Esophagus muscularis mucosa (tissue), 4 donors: ENCODE measurements at places on chromosomes 3 and 15. TPM values are rescaled to one million over a fixed set of nuclear protein-coding genes. Genes with fewer than 3 reads are reported as not detected.

Gene REC114
- not detected for total RNA-seq

DNA sequence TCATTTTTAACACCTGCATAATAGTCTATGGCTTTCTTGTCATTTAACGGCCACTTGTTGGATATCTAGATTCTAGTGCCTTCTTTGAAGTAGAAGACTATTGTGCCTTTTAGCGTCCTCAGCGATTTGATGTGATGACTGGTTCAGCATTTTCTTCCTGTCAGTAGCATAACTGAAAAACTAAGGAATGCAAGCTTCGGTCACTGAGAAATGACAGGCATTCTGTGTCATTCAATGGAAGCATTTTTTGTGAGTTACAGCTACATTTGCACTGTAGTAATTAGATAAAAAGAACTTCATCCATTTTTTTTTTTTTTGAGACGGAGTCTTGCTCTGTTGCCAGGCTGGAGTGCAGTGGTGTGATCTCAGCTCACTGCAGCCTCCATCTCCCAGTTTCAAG lies 10.3 kb downstream of the NEK11 start:
- no peak for DNase-seq
- H3K27ac ChIP-seq, result no peak overlapping the region
- peaks cover 11% of the 10 kb centered on the region for H3K4me1 ChIP-seq
- no peaks in the 10 kb centered on the region for H3K27me3 ChIP-seq

DNA sequence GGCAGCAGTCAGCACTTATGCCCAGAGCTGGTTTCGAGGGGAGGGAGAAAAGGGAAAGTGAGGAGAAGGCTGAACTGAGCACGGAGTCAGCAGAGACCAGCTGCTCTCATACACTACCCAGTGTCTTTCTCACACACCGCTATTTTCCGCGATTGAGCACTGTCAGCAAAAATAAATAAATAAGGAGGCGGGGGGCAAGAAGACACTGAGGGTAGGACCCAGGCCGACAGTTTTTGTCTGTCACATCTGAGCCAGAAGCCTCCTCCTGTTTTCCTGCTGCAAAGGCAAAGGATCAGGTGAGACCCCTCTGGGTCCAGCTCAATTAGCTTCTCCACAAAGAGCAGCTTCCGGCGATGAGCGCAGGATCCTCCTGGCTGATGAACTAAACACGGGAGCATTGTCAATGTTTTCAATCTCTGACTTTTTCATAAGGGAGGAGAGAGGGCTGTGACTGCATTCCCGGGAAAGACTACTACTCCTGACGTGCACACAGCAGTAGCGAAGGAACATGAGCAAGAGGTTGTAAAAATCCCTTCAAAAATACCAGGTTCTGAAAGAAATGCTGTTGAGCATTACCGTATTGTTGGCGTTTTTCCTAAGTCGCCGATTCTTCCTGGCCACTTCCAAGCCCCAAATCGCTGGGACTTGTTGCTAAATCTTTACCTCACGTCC lies 1.3 kb downstream of the FRMD5 start:
- H3K36me3 ChIP-seq, result no peaks in the 10 kb centered on the region
- peaks cover 7% of the 10 kb centered on the region for H3K27me3 ChIP-seq
- H3K4me1 ChIP-seq, result peaks cover 23% of the 10 kb centered on the region
- H3K27ac ChIP-seq, result no peak overlapping the region
- H3K4me3 ChIP-seq, result peak overlapping the region; percentile 60

- peaks cover 12% of the 10 kb centered on the region for H3K4me1 ChIP-seq
- H3K4me3 ChIP-seq, result no peak overlapping the region
- no peaks in the 10 kb centered on the region for H3K36me3 ChIP-seq
- no peak overlapping the region for H3K27ac ChIP-seq
These were observed 34.0 kb upstream of the ITGA11 start for GRCh38 chr15:68465861-68466560.

DNA sequence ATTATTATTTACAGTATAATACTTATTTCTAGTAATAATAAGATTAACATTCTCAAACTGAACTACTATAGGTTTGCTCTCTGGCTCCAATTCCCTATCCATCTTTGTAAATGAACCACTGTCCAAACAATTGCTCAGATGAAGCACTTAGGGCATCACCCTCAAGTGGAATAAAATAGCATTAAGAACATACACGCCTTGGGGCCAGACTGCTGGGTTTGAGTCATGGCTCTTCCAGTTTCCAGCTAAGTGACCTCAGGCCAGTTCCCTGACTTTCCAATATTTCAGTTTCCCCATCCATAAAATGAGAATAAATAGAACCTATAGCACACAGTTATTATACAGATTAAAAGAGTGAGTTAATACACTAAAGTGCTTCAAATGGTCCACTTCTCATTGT lies 507.2 kb downstream of the MAGI1 start:
- no peaks in the 10 kb centered on the region for H3K27me3 ChIP-seq
- H3K4me3 ChIP-seq, result no peak overlapping the region
- no peak for DNase-seq
- H3K4me1 ChIP-seq, result peaks cover 11% of the 10 kb centered on the region
- H3K36me3 ChIP-seq, result no peaks in the 10 kb centered on the region
- no peak overlapping the region for H3K27ac ChIP-seq

DNA sequence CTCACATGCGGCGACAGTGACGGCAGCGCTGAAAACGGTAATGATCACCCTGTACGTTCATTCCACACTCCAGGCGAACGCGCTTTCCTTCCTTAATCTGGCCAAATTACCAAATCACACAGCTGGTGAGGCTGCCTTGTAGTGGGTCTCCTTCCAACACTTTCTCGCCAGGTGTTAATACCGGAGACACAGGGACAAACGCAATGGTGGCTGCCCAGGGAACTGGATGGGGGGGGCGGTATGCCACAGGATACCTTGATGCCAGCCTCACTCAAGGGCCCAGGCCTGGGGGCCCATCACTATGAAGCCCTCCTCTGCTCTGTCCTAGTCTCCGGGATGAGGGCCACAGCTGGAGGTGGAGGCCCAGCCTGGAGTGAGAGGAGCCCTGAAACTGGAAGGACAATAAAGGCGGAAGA lies 1.4 kb upstream of the CAMK2N2 start:
- H3K36me3 ChIP-seq, result no peaks in the 10 kb centered on the region
- H3K4me1 ChIP-seq, result peaks cover 38% of the 10 kb centered on the region
- peak overlapping the region; percentile 49 for H3K4me3 ChIP-seq
- no peak overlapping the region for H3K27ac ChIP-seq
- H3K27me3 ChIP-seq, result peaks cover 42% of the 10 kb centered on the region
- DNase-seq, result no peak

Gene CD200
- total RNA-seq, result 7.3 TPM

GRCh38 chr15:56963710-56964109 lies 45.3 kb downstream of the TCF12 start:
- H3K36me3 ChIP-seq, result no peaks in the 10 kb centered on the region
- no peaks in the 10 kb centered on the region for H3K27me3 ChIP-seq
- no peak overlapping the region for H3K27ac ChIP-seq
- no peak for DNase-seq
- H3K4me1 ChIP-seq, result peaks cover 22% of the 10 kb centered on the region
